CD4-positive, alpha-beta T cell treated with Interleukin-6 at 100 ng/mL for 8 hours (primary cell): ENCODE measurements at places on chromosomes 5 and 9.

DNA sequence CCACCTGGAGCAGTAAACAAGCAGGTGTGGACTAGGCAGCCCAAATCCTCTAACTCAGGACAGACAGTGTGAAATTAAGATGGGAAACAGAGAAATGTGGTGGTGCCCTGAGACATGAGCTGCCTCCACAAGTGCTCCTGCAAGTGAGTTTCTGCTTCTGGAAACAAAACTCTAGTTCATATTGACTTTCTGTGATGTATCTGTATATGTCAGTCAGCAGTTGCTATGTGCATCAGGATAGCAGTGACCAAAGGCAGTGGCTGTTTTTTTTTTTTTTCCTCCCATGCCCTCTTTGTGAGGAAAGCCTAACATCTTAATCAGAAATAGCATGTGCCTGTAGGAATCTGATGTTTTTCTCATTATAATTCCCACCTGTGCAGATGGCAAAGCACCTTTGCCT, 318.4 kb upstream of the SEMA6A start:
- no peak for DNase-seq

DNA sequence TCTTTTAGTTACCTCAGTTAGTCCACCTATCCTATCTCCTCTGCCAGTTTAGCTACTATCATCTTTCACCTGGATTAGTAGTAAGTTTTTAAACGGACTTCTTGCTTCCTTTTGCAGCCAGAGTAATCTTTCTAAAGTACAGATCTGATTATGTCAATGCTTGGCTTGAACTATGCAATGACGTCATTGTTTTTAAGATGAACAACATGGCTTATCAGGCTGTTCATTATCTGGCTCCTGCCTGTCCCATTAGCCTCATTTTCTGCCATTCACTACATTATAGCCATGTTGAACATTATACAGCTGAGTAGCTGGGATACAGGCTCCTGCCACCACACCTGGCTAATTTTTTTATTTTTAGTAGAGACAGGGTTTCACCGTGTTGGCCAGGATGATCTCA, 98.7 kb downstream of the RANBP17 start:
- no peak for DNase-seq

GRCh38 chr9:131885144-131885609, 145.3 kb upstream of the RAPGEF1 start:
- DNase-seq: no peak

DNA sequence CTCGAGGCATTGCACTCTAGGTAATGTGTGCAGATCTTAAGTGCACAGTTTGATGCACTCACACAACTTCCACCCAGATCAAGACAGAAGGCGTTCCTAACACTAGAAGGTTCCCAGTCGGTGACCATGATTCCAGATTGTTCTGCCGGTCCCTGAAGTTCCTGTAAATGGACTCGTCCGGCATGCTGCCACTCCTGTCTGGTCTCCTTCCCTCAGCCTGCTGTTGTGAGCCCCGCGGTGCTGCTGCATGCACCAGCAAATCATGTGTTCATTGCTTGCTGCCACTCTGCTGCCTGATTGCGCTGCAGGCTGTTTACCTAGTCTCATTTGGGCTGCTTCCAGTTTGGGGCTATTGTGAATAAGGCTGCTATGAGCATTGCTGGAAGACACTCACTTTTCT, 11.5 kb downstream of the STKLD1 start:
- no peak for DNase-seq

DNA sequence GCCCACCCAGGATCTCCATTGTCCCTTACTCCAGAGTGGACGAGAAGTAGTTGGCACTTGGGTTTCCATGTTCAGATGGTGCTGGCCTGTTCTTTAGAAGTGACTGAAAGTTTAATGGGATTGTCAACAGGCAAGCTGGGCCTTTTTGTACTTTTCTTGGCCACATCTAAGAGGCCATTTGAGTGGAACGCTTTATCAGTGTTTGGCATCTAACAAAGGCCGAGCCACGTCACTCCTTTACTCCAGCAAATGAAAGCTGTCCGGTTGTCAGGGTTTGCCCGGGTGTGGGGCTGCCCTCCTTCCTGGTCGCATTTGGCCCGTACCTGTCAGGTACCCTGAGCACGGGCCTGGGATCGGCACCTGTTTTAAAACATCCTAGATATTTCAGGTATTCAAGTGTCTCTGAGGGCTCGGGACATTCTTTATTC, 71.5 kb downstream of the RCL1 start:
- DNase-seq: no peak

DNA sequence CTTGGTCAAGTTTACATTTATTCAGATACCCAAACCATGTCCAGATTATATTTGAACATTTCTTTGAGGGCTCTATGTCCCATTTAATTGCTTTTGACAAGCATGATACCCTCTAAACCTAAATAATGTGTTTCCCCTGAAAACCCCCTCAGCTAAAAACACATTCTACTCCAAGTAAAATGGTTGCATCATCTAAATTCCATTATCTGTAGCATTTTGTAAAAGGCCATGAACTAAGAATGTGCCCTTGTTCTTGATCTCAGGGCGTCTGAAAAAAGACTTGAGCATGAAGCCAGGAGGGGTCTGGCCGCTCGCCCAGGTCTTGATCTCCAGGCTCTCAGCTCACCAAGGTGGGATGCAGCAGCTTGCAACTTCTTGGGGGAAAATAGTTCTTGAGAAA, 53.5 kb upstream of the ERCC6L2 start:
- no peak for DNase-seq

- DNase-seq: no peak
Measured at GRCh38 chr5:72451741-72452505, 55.3 kb downstream of the ZNF366 start.

- no peak for DNase-seq
Measured at GRCh38 chr9:37995348-37995737, 73.7 kb downstream of the SHB start.

- DNase-seq: no peak
Measured at GRCh38 chr5:96209829-96210228, 223.2 kb downstream of the PCSK1 start.

DNA sequence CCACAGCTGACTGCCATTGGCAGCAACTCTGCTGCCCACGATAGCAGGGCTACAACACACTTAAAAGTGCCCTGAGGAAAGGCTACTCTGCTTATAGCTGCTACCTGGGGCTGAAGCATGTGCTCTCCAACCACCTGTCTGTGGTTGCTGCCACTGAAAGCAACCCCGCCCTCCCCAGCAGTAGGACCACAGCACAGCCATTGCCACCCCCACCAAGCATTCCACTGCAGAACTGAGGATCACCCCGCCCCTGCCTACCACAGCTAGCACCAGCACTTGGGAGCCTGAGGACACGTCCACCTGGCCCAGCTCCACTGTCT, 85.8 kb downstream of the LPAR1 start:
- DNase-seq: no peak

GRCh38 chr5:66633754-66634153, 37.6 kb downstream of the MAST4 start:
- DNase-seq: no peak

- DNase-seq: no peak
Measured at GRCh38 chr9:121183666-121184423, 17.8 kb downstream of the RAB14 start.

DNA sequence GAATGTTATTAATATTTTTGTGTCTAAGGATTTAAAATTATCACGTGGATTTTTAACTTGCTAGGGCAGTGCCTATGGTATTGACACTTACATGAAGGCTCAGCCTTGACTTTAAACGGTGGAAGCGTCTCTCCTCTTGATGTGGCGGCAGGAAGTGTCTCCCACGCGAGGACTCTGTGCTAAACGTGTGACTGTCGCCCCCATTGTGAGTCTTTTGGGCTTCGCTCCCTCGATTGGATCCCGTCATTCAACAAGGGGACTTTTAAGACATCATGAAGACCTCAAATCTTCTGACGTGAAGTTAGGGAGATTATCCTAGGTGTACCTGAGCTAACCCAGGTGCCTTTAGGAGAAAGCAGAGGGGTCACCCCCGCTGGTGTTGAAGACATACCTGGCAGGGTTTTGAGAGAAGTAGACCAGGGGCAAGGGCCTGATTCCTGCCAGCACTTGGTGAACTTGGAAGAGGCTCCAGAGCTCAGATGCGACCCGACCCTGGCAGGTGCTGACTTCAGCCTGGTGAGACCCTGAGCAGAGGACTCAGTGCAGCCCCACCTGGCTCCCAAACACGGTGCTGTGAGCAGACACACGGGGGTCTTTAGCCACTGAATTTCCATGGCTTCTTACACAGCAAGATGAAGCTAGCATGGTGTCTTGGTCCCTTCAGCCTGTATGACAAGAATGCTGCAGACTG, 55.7 kb upstream of the IRX4 start:
- no peak for DNase-seq

DNA sequence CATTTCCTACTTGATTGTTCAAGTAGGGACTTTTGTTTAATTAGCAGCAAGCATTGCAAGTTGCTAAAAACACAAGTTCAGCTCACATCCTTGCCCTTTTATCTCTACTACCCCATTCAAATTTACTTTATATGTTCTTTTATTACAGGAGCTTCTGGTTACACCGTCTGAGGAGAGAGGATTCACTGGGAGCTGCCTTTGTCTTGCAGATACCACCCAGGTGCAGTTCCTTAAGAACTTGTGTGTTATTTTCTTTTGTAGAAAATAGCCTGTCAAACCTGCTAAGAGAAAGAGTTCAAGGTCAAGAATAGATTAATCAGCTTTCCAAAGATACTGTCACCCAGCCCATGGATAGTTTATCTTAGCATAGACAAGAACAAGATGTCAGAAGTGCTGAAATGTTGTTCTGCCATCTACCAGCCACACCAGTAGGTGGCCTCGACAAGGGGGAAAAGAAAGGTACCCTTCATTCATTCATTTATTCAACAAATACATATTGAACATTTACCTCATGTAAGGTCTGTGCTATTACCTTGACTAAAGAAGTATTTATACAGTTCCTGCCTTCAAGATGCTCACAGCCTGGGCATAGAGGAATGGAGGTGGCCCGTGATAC, 750.3 kb downstream of the MAT2B start:
- no peak for DNase-seq

DNA sequence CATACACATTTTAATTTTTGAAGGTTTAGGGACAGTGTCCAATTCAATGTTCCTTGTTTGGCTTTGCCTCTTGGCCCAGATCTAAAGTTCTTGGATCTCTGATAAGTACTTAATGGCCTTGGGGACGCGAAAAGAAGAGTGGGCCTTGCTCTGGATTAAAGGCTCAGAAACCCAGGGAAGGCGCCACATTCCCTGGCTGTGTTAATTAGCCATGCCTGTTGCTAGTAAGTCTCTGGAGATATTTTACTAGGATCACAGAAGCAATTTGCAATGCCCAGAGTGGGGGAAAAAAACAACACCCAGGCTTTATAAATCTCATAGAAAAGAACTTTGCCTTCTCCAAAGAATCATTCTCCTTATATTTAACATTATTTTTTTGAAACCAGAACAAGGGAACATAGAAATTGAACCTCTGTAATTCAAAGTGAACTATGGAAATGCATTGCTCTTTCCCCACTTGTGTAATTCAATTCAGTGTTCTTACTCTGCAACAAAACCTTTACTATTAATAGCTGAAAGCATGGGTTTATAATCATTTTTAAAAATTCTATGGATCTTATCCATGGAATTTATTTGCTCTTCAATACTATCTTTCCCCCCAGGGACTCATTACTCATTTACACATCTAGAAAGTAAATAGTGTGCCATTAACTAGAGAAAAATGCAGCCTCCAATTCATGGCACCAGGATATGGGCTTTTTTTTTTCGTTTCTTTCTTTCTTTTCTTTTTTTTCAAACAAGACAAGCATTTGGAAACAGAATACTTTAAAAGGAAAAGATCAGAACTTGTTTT, 172.2 kb upstream of the ANKRD55 start:
- no peak for DNase-seq

- no peak for DNase-seq
Measured at GRCh38 chr9:1722404-1722803, 292.7 kb upstream of the SMARCA2 start.
